Vagina (tissue), 2 donors: ENCODE measurements at places on chromosomes 5 and 9.

- DNase-seq = no peak
Observed at GRCh38 chr5:41404757-41405156, 105.6 kb downstream of the PLCXD3 start.

GRCh38 chr9:91536211-91536691, 112.6 kb upstream of the NFIL3 start:
- DNase-seq = no peak

DNA sequence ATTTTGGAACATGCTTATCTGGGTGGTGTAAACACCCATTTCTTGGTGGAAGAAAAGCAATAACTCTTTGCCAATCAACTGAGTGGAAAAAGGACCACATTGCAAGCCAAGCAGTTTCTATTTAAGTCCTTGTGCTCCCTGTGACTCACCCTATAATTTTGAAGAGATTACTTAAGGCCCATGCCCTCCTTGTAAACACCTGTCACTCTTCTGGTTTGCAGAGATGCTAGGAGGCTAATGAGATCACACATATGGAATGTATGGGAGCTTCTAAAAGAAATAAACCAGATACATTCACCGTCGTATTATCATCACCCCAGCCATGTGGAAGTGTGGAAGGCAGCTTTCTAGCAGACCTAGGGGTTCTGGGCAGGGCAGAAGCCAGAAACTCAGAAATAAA, 337.1 kb downstream of the GADD45G start:
- DNase-seq = no peak

DNA sequence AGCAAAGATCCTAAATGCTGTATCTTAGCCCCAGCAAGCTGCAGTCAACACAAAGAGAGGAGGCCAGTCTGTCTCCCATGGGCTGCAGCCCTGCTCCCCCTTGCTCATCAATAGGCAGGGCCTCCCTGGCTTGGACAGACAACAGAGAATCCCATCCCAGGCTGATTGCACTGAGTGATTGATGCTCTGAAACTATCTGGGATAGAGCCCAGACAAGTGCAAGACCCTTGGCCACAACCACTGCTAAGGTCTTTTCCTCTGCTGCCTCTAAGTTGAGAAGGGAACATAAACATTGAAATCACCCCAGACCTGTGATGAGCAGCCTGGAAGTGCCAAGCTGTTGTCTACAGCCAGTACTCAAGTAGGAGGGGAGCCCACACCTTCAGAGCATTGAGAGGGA, 661.0 kb upstream of the CDH18 start:
- DNase-seq = no peak

GRCh38 chr9:88691811-88692210, 156.8 kb downstream of the NXNL2 start:
- no peak for DNase-seq

DNA sequence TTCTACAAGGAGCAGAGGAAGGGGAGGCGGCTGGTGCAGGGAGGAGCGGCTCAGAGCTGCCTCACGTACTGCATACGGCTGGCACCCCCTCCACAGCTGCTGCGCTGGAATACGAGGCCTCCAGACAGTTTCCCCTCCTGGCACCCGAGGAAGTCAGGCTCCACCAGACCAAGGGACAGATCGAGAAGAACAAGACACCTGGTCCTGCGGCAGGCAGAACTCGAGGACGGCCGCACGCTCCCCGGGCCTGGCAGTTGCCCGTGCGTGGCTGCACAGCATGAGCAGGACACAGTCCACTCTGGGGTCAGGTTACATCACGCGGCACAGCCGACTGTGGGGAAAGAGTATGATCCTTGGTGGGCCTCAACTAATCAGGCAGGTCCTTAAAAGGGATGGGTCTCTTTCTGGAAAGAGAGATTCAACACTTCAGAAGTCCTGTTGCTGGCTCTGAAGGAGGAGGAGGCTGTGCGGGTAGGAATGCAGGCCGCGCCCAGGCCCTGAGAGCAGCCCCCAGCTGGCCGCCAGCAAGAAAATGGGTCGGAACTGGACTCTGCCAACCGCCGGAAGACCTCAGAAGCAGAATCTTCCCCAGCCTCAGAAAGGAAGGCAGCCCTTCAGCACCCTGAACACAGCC, 11.6 kb downstream of the UBAC1 start:
- DNase-seq = no peak
